Hematopoietic multipotent progenitor cell (in vitro differentiated cells): ENCODE measurements at places on chromosomes 16 and 17. TPM values are rescaled to one million over a fixed set of nuclear protein-coding genes. Genes with fewer than 3 reads are reported as not detected.

DNA sequence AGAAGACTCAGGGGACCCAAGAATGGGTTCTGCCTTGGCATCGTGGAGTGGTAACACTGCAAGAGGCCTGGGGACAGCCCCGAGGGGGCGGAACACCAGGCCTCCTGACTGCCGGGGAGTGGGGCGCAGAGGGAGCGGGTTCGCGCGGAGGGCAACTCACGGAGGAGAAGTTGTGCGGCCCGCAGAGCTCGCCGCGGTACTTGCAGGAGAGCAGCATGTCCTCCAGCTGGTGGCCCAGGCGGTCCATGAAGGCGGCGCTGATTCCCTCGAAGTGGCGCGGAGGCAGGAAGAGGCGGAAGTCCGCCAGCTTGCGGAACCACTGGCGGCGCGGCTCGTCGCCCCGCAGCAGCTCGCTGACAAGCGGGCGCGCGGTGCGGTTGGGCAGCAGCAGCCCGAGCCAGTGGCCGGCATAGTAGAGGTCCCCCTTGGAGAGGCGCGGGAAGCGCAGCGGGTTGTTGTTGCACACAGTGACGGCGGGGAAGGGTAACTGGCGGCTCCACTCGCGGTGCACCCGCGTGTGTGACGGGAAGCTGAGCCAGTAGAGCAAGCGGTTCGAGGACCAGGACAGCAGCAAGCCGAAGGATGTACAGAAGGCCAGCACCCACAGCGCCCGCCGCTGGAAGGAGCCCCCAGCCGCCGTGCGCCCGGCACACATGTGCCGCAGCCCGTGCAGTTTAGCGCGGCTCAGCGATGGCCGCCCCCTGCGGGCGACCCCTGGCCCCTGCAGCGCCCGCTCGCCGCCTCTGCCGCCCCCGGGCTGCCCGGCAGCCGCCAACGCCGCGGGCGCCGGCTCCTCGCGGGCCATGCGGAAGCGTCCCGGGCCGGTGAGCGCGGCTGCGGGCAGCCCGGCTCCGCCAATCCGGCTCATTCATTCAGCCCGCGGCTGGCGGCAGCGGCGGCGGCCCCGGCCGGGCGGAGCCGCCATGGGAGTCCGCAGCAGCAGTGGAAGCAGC, 1.6 kb downstream of the ASIC2 start:
- DNase-seq, result peak; percentile 10

DNA sequence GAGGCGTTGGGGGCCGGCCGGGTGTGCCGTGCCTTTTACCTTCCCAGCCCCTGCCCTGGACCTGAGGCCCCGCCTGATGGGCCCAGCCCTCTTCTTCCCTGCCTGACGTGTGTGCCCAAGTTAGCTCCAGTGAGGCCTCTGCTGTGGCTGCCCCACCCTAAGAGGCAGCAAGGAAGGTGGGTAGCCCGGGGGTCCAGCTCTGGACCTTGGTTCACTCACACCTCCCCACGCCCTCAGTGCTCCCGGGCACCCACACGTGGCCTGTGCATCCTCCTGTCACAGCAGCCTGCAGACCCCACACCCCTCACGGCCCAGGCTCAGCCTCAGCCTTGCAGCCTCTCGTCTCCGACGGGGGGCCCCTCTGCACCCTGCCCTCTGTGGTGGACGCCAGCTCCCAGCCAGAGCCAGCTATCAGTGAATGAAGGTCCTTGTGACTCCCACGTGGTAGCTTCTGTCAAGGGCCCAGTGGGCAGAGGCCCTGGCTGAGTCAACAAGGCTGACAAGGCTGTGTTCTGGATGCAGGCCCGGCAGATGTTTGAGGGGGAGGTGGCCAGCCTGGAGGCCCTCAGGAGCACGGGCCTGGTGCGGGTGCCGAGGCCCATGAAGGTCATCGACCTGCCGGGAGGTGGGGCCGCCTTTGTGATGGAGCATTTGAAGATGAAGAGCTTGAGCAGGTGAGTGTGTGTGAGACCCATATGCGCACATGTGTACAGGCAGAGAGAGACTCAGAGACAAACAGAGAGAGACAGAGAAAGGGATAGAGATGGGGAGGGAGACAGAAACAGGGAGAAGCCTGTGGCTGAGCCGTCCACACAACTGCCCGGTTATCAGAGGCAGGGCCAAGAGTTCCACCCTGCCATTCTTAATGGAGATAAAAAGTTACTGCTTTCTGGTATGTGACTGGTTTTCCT, 2.8 kb downstream of the FN3K start:
- no peak for DNase-seq

DNA sequence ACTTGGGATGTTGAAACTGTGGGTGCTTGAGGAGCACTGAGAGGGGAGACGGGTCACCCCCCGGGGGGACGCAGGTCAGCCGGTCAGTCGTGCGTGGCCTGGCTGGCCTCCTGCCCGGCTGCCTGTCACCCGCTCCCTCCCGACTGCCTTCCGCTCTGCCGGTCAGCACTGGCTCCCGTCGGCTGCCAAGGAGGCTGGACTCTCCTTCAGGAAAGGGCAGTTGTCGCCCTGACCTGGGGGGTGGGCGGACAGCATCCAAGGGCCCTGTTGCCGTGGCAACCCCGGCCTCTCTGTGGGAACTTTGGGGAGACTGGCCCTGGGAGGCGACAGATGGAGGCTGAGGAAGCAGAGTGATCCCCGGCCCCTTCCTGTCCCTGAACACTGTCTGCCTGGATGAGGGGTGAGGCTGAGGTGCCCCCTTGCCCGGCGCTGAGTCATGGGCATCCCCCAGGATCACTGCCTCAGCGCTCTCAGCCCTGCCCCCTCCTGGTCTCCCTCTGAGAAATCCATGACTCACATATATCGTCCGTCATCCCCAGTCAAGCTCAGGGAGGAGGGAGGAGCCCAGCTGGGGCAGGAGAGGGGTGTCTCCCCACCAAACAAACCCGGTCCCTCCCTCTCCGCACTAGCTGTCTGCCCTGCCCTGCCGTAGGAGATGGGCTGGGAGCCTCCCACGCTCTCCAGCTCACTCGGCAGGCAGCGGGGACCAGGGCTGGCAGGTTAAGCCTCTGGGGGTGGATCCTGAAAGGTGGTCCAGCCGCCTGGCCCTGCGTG, at the start of gene ADGRG1:
Gene ADGRG1 (plus strand): TSS at position 623 of the 774 bp plus-strand sequence. CDS start 21,658 bp downstream, outside the sequence.
- DNase-seq, result peak; percentile 95

GRCh38 chr17:67557921-67558320, 159.8 kb upstream of the NOL11 start:
- DNase-seq, result no peak

- DNase-seq, result no peak
Observed at GRCh38 chr17:20203761-20204263, 194.7 kb downstream of the SPECC1 start.

- DNase-seq, result no peak
Observed at GRCh38 chr17:44981221-44981968, 13.3 kb upstream of the C1QL1 start.

- no peak for DNase-seq
Observed at GRCh38 chr17:56987283-56987834, 9.4 kb downstream of the SCPEP1 start.

DNA sequence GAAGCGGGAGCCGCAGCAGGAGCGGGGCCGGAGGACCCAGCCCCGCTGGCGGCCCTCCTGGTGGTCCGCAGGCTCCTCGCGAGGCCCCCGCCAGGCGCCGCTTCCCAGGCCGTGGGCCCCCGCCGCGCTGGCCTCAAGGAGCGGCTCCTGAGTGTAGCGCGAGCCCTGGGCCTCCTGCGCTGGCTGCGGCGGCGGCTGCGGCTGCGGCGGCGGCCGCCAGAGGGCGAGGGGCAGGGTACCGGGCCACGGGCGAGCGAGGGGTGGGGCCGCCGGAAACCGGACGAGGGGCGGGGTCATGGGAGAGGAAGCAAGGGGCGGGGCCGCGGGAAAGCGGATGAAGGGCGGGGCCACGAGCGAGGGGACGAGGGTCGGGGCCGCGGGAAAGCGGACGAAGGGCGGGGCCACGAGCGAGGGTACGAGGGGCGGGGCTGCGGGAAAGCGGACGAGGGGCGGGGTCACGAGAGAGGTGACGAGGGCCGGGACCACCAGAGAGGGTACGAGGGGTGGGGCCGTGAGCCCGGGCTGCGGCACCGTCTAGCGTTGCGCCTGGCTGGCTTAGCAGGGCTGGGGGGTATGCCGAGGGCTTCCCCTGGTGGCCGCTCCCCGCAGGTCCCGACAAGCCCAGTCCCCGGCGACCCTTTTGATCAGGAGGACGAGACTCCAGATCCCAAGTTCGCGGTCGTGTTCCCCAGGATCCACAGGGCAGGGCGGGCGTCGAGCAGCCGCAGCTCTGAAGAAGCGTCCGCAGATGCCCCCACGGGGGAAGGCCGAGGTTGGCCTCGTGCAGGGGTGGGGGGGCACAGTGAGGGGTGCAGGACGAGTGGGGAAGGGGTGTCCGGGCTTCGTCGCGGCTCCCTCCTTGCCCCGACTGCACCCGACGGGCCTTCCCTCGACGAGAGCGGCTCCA, 1.7 kb downstream of the MYO15B start:
- peak; percentile 93 for DNase-seq

GRCh38 chr17:55458978-55459377, 37.3 kb upstream of the MMD start:
- peak; percentile 5 for DNase-seq

DNA sequence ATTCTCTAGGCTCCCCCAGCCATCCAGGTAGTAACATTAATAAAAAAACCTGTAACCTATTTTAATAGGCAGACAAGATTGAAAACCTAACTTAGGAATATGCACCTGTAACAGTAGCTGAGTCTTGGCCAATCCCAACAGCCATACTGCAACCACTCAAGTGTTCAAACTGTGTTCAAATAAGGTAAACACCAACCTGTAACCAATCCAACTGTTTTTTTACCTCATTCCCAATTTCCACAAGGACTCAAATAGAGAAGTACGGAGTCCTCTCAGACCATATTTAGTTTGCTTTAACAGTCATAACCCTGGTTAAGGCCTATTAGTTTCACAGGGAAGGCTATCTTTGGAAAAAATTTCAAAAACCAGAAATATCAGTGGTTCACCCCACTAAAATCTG, 40.4 kb upstream of the NOS2 start:
- no peak for DNase-seq

DNA sequence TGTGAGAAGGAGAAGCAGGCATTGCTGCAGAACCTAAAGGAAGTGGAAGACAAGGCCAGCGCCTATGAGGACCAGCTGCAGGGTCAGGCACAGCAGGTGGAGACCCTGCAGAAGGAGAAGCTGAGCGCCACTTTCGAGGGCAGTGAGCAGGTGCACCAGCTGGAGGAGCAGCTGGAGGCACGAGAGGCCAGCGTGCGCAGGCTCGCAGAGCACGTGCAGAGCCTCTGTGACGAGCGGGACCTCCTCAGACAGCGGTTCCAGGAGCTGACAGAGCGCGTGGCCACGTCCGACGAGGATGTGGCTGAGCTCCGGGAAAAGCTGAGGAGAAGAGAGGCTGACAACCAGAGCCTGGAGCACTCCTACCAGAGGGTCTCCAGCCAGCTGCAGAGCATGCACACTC, 41.5 kb downstream of the PLD6 start:
- no peak for DNase-seq

- peak; percentile 25 for DNase-seq
Observed at GRCh38 chr17:38325221-38325851, 18.4 kb downstream of the GPR179 start.

- no peak for DNase-seq
Observed at GRCh38 chr16:4836727-4837126, 10.4 kb downstream of the GLYR1 start.

DNA sequence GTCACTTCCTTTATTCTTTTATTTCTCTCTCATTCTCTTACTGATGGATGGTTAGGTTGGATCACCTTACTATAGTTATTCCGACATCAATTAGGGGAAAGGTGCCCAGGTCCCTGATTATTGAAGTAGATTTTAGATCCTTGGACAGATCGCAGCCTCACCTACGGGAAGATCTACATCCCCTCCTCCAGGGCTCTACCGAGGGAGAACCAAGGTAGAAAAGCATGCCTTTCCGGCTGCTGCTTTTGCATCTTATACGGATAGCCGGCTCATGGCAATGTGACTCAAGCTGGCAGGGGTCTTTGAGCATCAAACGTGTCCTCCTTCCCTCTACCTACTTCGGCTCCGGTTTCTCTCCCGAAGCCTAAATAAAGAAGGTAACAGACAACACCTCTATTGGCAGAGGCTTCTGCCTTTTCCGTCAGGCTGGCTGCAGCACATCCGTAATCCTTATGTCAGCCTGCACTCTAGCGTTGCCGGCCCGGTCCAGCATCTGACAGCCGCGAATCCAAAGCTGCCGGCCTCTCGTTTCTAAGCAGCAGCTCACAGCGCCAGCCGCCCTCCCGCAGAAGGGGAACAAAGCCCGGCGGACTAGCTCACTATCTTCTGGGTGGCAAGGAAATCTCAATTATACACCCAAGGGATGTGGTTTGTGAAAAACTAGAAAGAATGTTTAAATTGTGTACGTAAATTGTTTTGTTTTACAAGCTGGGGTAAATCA, 46.9 kb downstream of the IRX6 start:
- peak; percentile 44 for DNase-seq

DNA sequence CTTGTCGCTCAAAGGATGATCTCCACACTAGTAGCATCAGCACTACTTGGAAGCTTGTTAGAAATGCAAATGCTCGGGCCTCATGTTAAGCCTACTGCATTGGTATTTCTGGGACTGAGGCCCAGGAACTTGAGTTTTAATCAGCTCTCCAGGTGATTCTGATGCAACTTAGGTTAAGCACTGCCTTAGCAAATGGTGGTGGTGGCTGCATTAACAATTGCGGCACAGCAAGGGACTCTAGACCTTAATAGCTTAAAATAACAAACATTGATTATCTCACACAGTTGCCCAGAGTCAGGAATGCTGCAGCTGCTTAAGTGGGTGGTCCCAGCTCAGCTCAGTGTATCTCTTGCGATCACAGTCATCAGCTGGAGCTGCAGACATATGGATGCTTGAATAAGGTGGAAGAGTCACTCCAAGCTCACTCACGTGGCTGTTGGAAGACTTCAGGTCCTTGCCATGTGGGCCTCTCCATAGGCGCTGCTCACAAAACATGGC, 25.8 kb downstream of the HS3ST3A1 start:
- no peak for DNase-seq

DNA sequence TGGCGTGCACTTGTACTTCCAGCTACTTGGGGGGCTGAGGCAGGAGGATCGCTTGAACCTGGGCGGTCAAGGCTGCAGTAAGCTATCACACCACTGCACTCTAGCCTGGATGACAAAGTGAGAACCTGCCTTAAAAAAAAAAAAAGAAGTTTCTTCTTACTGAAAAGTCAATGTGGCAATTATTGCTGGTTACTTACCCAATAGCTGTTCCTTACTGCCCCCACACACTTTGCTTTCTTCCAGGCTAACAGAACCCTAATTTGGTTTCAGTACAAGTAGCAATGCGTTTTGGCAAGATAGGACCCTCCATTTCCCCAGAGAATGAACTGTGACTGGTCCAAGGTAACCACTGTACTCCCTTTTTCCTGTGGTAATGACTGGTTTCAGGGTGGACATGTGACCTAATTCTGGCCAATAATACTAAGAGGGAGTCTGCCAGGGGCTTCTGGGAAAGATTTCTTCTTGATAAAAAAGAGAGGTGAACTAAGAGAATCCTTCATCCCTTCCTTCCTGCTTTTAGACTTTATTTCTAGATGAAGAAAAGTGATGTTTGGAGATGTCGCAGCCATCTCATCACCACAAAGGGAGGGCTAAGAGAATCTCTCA, 58.8 kb upstream of the MSI2 start:
- no peak for DNase-seq

MED13 gene
- 50.6 TPM for total RNA-seq

TMEM204 gene
- 14.8 TPM for total RNA-seq

TRAF7 gene
- total RNA-seq, result 90.5 TPM

SOX9 gene
- not detected for total RNA-seq

OMG gene
- under 0.01 TPM for total RNA-seq

KRT16 gene
- not detected for total RNA-seq

CCL5 gene
- 1.3 TPM for total RNA-seq
